ENCODE measurements at places on chromosomes 5 and 9. TPM values are rescaled to one million over a fixed set of nuclear protein-coding genes. Genes with fewer than 3 reads are reported as not detected.
A peak's percentile ranks its signal among the peaks of the same experiment; 100 is the strongest.

KCTD16 gene
- 0.25 TPM for total RNA-seq

FSTL4 gene
- total RNA-seq = 3.7 TPM

CPLANE1 gene
- total RNA-seq = 26.5 TPM

SERF1A gene
- total RNA-seq = 7.6 TPM

DNA sequence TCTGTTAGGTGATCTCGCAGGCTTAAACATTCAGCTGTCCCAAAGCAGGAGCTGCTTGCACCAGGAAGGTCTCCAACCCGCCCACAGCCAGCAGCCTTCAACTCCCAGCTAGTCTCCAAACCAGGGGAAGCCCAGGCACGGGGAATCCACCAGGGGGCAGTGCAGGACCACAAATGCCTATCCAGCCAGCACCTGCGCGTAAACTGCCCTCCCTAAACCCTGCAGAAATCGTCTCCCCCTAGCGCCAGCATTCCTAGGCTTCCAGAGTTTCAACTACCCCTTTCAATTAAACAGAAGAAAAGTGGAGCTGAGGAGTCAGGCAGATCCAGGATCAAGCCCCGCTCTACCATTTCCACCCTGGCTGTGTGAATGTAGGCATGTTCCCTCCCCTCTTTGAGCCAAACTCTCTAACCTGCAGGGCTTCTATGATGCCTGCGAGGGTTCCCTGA lies 72.0 kb downstream of the HRH2 start:
- DNase-seq = no peak

CDH10 gene
- 0.74 TPM for total RNA-seq

GRCh38 chr5:24789611-24790351 lies 145.0 kb upstream of the CDH10 start:
- no peak for DNase-seq

- peak; percentile 69 for DNase-seq
These were observed 42.5 kb downstream of the ALG2 start for GRCh38 chr9:99178912-99179872.

DNA sequence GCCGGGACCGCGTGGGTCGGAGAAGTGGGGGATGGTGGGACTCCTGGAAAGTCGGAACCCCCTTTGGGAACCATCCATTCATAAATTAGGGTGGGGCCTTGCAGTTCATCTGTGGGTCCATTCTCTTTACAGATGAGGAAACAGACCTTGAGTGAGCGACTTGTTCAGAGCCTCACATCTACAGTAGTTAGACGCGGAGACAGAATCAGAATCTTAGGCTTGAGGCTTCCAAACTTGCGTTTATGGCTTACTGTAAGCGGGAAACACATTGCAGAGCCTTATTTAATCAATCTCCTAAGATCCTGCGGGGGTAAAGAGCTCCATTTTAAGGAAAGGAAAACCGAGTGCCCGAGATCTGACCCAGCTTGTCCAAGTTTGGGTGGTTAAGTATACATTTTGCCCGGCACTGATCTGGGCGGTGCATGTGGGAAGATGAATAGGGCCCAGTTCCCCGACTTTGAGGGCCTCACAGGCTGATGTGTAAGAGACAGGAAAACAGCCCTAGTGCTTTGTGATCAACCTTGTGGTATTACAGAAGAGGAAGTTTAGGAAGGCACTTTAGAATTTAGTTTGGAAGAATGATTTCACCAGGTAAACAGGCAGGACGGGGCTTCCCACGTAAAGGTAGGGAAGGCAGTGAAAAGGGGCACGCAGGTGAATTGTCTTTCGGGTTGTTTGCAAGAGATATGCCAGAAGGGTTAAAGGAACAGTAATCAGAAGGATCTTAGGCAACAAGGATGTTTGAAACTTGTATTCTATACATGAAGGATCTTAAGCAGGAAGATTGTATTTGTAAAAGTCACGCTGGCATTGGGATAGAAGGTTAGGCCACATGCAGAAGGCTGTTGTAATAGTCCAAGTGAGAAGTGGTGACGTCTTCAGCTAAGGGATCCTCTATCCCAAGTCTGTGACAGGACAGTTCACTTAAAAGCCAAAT lies 744 bp downstream of the TARS1 start:
- DNase-seq = no peak

PPP2R2B gene
- 6.6 TPM for total RNA-seq

- DNase-seq = no peak
These were observed 69.2 kb downstream of the SYK start for GRCh38 chr9:90870621-90871326.
